ENCODE measurements at places on chromosomes 3 and 15. TPM values are rescaled to one million over a fixed set of nuclear protein-coding genes. Genes with fewer than 3 reads are reported as not detected.

Gene SLC12A1
- total RNA-seq = not detected

Gene TRIM71
- not detected for total RNA-seq

Gene RGMA
- 0.32 TPM for total RNA-seq

Gene GOLGA8S
- not detected for total RNA-seq

Gene C3orf62
- 1.5 TPM for total RNA-seq

Gene GOLGA6L7
- not detected for total RNA-seq

Gene TMEM266
- not detected for total RNA-seq

Gene HYPK
- 4.8 TPM for total RNA-seq

Gene CA12
- 98.9 TPM for total RNA-seq

Gene TMEM108
- 0.23 TPM for total RNA-seq

Gene ZDHHC19
- not detected for total RNA-seq

Gene ACSBG1
- not detected for total RNA-seq

Gene MESP2
- total RNA-seq = 0.30 TPM

Gene TGFBR2
- total RNA-seq = 79.6 TPM

Gene AVEN
- 51.7 TPM for total RNA-seq

Gene THSD4
- 159 TPM for total RNA-seq

Gene MELTF
- total RNA-seq = 9.8 TPM

Gene STARD9
- total RNA-seq = 2.7 TPM

Gene RTP1
- not detected for total RNA-seq

Gene STRIT1
- total RNA-seq = not detected

Gene IGDCC3
- total RNA-seq = not detected

Gene TGM5
- total RNA-seq = not detected

Gene MED12L
- 0.89 TPM for total RNA-seq

Gene EXD1
- total RNA-seq = under 0.01 TPM

Gene GOLGA8J
- not detected for total RNA-seq

Gene ARGFX
- total RNA-seq = not detected

Gene RTP3
- total RNA-seq = not detected

Gene OXTR
- total RNA-seq = 31.7 TPM

Gene SEMA6D
- total RNA-seq = 0.46 TPM

Gene ZSCAN2
- total RNA-seq = 10.1 TPM

Gene CASR
- total RNA-seq = not detected

Gene HDC
- total RNA-seq = not detected

Gene DAZL
- not detected for total RNA-seq

Gene SNTN
- total RNA-seq = not detected

Gene KLHL6
- total RNA-seq = under 0.01 TPM

Gene NOX5
- 0.30 TPM for total RNA-seq

Gene UBA7
- total RNA-seq = 52.3 TPM

Gene GOLGA8G
- total RNA-seq = under 0.01 TPM

Gene ATP10A
- 6.4 TPM for total RNA-seq

Gene ZIC1
- total RNA-seq = not detected

Gene GPR62
- 0.05 TPM for total RNA-seq

Gene AGBL1
- not detected for total RNA-seq

Gene AQP9
- total RNA-seq = not detected

Gene ANKUB1
- total RNA-seq = not detected

Gene EPHA3
- total RNA-seq = 17.0 TPM

Gene GRM7
- total RNA-seq = not detected

Gene SCAMP2
- 35.3 TPM for total RNA-seq

Data from smooth muscle cell of the umbilical artery (primary cell).